Daoy (cell line): ENCODE measurements at places on chromosomes 12 and 14. TPM values are rescaled to one million over a fixed set of nuclear protein-coding genes. Genes with fewer than 3 reads are reported as not detected.
A peak's percentile ranks its signal among the peaks of the same experiment; 100 is the strongest.

PZP gene
- not detected in 2 replicates for total RNA-seq

DNA sequence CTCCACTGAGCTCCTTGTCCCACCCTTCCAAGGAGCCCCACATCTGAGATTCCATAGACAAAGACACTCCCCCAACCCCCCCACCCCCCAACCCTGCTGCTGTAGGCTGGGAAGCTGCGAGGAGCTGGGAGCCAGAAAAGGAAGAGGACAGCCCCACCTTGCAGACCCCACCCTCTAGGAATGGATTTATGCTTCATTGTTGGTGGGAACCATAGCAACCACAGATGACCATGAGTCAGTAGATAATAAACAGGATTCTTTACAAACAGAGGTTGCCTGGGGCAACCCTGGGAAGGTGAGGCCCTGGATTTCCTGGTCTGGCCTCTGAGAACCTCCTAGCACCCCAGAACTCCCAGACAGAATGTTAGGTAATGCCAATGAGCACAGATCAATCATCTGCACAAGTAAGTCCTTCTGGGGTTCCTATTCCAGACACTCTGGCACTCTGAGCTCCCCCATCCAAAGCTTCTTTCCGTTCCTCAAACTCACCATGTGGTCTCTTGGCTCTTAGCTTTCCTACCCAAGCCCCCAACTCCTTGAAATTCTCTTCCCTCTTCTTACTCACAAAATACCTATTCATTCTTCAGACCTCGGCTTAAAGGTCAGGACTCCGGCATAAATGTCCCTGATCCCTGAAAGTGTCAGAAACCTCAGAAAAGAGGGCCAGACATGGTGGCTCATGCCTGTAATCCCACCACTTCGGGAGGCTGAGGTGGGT is 15.2 kb upstream of the PLEKHG6 start:
- DNase-seq: peak; percentile 91

DNA sequence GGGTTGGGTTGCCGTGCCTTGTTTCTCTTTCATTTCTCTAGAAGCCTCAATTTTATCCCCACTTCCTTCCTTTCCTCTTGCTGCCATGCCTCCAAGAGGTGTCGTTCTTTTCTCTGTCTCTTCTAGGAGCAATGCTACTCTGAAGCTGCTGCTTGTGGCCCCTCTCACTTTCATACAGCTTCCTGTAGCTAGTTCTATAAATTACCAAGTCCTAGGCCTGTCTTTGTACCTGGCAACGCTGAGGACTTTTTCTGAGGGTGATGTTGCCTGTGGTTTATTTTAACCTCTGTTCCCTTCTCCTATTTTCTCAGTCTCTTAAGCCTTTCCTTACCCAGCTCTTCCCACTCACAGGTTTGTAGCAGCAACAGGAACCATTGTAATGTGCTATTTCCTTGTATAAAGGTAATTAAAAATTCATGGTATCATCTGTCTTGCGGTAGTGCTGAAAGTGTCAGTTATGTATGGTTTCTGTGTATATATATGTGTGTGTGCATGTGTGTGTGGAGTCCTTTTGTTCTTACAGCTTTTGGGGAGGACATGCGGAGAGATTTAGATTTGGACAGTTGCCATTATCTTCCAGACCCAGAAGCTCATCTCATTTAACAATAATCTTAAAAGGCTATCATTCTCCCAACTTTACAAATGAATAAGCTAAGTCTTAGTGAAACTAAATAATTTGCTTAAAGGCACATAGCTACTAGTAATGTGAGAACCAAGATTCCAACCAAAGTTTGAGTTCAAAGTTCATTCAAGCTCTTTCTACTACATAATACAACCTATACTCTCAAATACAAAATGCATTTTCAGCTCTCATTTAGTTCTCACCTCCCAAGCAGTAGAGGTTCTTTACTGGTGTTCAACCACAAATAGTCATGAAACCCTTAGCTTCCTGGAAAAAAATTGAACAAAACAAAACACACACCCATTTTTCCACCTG is 43.8 kb downstream of the DDHD1 start:
- DNase-seq: peak; percentile 57

DNA sequence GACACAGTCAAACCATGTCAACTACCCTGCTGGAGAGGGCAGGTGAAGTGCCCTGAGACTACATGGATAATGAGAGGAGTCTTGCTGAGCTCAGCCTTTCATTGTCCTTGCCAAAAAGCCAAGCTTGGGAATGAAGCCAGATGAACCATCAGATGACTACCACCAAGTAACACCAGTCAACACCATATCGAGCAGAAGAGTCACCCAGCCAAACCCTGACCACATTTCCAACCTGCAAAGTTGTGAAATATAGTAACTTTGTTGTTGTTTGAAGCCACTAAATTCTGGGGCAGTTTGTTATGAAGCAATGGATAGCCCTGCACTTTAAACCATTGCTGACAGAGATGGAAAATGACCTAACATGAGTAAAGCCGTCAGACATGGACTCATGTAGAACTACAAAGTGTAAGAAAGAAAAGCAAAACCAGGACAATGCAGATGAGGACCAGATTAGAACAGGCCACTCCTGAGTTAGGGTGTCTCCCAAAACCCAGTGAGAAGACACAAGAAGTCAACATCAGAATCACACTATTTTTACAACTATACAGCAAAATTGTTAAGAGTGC is 12.5 kb upstream of the CRADD start:
- DNase-seq: no peak
